Fibroblast of skin of right biceps (primary cell): ENCODE measurements at places on chromosomes 6 and 20.

DNA sequence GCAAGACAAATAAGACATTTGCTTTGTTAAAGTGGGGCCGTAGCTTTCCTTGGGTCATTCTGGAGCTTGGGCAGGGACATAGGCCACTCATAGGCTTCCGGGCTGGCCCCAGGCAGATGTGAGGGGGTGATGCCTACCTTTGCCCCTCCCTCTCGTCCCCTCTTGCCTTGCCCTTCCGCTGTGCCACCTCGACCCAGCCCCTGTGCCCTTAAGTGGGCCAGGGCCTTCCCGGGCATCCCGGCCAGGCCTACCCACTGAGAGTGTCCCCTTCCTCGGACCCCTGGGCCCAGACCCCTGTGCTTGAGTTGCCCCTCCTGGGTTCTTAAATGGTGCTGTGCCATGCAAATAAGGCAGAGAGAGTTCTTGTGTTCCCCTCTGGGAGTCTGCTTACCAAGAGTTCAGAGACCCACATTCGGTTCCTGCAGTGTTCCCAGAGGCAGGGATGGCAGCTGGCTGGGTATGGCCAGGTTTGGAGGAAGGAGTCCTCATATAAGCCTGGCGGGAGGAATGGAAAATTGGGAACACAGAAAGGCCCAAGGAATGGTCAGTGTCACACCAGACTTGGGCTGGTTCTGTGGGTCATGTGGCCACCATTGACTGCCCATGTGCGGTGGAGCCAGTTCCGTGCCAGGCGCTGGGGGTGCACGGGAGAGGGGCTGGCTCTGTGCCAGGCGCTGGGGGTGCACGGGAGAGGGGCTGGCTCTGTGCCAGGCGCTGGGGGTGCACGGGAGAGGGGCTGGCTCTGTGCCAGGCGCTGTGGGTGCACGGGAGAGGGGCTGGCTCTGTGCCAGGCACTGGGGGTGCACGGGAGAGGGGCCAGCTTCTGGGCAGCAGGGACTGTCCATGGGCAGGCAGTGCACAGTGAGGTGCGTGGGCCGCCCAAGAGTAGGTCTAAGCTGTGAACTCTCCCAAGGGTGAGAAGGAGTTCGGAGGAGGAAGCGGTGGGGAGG is 173.5 kb upstream of the SNX9 start:
- DNase-seq: no peak

DNA sequence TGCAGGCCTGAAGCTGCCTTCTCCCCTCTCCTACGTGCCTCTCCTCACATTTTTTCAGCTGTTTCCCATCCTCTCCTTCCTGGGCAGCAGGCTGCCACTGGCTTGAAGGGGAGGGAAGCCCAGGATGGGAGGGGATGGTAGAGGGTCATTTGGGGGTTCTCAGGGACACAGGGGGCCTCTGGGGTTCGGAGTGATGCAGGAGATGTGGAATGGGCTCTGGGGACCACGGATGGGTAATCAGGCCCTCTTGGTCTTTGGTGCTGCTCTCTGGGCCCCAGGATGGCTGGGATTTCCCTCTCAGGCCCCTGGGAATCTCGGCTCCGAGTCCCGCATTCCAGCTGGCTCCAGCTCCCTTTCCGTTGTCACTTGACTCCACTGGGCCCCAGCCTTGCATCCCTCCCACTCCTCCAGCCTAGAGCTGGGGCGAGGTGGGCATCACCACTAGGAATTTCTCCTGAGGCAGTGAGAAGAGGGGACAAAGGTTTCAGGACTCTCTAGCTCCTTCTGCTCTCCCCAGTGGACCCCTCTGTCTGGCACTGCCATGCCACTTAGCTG is 2.0 kb upstream of the DDR1 start:
- peak; percentile 30 for DNase-seq

- DNase-seq: peak; percentile 68
These were observed 223.4 kb upstream of the MCHR2 start for GRCh38 chr6:100217225-100218012.

- DNase-seq: no peak
These were observed 68.2 kb downstream of the PHACTR3 start for GRCh38 chr20:59672576-59672975.

GRCh38 chr6:129744880-129745237 is 34.9 kb upstream of the ARHGAP18 start:
- DNase-seq: no peak

- DNase-seq: no peak
These were observed 5.2 kb downstream of the BICRAL start for GRCh38 chr6:42787063-42787472.

GRCh38 chr6:150910561-150910960 is 45.1 kb downstream of the MTHFD1L start:
- no peak for DNase-seq

- no peak for DNase-seq
These were observed 49.8 kb downstream of the MYB start for GRCh38 chr6:135230711-135231468.

- no peak for DNase-seq
These were observed 235.2 kb downstream of the SIM1 start for GRCh38 chr6:100229512-100229911.

- DNase-seq: peak; percentile 73
These were observed 94.5 kb upstream of the FOXP4 start for GRCh38 chr6:41451515-41452163.

GRCh38 chr6:130778946-130779657 is 48.1 kb upstream of the SMLR1 start:
- DNase-seq: peak; percentile 87

- no peak for DNase-seq
These were observed 14.6 kb upstream of the CDK5RAP1 start for GRCh38 chr20:33415948-33416347.

DNA sequence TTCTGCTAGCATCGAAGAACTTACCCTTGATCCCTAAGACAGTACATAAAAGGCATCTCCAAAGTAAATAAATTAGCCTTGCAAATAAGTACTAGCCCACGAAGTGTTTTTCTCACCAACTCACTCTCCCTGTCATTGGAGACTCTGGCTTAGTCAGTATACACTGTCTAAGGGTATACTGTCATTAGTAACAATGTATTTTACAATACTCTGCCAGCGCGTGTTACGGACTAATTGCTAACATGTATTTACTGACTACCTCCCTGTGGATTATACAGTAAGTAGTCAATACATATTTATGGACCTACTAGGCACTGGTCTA is 72.1 kb downstream of the NFATC2 start:
- DNase-seq: no peak

- no peak for DNase-seq
These were observed 12.8 kb downstream of the MYLK4 start for GRCh38 chr6:2737885-2738284.

GRCh38 chr6:2194643-2195042 is 50.8 kb downstream of the GMDS start:
- DNase-seq: no peak

DNA sequence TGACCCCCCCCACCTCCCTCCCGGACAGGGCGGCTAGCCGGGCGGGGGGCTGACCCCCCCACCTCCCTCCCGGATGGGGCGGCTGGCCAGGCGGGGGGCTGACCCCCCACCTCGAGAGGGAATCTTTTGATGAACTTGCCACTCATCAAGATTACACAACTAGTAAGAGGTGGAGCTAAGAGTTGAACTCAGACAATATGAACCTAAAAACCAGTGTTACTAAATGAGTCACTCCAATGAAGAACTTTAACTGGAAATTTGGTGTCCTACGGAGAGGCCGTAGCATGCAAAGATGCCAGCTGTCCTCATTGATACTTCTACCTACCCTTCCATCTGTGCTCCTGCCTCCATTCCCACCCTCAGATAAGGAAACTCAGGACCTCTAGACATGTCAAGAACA is 42.8 kb downstream of the PFDN4 start:
- no peak for DNase-seq

- DNase-seq: peak; percentile 94
These were observed 1249.0 kb upstream of the CITED2 start for GRCh38 chr6:140623498-140623897.

GRCh38 chr6:143952060-143952778 is 55.8 kb downstream of the PLAGL1 start:
- DNase-seq: no peak

- DNase-seq: no peak
These were observed 6.6 kb upstream of the SLC16A10 start for GRCh38 chr6:111080698-111081097.

DNA sequence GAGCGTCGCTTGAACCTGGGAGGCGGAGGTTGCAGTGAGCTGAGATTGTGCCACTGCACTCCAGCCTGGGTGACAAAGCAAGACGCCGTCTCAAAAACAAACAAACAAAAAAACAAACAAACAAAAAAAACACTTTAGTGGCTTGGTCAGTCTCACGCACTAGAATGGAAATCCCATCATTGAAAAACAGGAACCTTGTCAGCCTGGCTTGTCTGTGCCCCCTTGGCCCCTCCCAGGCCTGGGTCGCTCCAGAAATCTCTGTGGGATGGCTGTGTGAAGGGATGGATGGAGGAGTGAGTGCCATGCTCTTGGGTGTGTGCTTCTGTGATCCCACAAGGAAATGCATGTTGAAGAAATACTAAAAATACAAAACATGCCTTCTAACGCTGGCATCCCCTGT is 20.9 kb upstream of the NAA20 start:
- no peak for DNase-seq

- peak; percentile 74 for DNase-seq
These were observed 620.1 kb downstream of the COL12A1 start for GRCh38 chr6:74585753-74586152.

- peak; percentile 6 for DNase-seq
These were observed 81.1 kb upstream of the SMIM8 start for GRCh38 chr6:87241304-87241703.

DNA sequence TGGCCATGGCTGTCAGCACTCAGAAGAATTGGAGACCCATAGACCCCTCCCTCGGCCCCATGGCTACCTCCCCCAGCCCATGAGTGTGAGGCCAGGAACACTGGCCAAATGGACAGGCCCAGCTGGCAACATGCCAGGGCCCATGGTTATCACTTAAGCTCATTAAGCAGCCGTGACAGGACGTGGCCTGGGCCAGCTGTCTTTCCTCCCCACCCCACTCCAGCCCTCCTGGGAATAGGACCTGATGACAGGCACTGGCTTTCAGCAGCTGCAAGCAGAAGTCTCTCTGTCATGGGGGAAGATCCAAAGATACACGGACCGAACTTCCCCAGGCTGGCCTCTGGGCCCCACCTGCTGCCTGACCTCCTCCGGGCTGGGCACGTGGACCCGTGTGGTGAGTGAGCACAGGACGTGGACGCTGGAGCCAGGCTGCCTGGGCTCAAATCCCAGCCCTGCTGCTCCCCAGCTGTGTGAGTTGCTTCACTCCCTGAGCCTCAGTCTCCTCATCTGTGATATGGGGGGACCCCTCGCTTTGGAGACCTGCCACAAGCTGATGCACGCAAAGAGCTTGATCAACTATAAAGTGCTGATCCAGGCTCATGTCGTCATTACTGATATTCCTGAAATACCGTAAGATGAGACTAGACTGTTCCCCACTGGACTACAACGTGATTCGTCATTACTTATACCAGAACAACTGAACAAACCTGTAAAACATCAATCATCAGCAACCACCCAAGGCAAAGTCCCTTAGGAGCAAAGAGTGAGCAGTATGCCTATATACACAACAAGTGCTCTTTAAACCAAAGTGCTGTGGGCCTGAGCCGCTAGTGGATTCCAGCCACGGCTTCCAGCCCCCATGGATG is 22.0 kb upstream of the VSTM2L start:
- no peak for DNase-seq

DNA sequence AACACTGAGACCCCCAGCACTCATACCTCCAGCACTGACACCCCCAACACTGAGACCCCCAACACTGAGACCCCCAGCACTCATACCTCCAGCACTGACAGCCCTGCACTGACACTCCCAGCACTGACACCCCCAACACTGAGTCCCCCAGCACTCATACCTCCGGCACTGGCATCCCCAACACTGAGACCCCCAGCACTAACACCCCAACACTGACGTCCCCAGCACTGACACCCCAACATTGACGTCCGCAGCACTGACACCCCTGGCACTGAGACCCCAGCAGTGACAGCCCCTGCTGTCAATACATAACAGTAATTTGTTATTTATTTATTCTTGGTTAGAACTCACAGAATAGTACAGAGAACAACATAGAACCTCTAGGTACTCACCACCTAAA is 58.0 kb downstream of the ERMARD start:
- DNase-seq: no peak

GRCh38 chr6:109009962-109010704 is 84.5 kb downstream of the SESN1 start:
- DNase-seq: no peak

DNA sequence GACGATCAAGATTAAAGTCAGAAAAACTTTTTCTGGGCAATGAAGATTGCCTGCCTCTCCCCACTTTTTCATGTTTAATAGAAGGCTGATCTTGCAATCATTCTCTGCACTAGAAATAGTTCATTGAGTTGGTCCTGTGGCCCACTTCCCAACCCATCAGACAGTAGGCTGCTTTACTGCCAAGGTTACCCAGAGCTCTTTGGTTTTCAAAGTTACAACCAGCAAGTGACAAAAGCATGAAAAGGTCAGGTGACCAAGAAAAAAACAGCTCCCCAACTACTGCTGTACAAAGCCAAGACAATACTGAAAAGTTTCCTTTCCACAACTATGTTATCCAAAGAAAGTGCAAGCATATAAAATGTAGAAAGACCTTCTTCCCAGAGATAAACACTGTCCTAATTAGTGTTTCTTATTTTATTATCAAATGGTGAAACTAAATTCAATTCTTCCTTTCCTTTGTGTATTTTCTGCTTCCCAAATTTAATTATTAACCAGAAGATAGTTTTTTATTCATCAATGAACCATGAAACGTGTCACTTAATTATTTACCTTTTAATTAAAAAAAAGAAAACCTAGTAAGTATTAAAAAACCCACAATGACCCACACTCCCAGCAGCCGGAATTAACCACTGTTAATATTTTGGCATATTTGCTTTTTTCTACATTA is 16.6 kb downstream of the DNAAF9 start:
- DNase-seq: no peak

- no peak for DNase-seq
These were observed 98.5 kb downstream of the VEGFA start for GRCh38 chr6:43868467-43868866.

- DNase-seq: peak; percentile 69
These were observed 542.0 kb upstream of the MARCKS start for GRCh38 chr6:113315165-113315564.

DNA sequence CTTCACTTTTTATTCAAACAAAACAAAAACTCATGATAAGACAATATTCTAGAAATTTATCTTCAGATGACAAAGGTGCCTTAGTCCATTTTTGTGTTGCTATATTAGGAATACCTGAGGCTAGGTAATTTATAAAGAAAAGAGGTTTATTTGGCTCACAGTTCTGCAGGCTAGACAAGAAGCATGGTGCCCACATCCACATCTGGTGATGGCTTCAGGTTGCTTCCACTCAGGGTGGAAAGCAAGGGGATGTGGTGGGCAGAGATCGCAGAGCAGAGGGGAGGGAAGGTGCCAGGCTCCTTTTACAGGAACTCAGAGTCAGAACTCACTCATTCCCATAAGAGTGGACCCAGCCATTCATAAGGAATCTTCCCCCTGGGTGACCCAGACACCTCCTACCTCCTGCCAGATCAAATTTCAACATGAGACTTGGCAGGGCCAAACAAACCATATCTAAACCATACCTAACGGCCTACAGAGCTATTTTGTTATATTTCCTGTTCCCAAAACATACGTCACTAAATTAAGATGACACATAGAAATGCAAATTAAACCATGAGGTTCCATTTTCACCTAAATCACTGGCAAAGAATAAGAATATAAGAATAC is 26.4 kb downstream of the ABHD12 start:
- peak; percentile 21 for DNase-seq

GRCh38 chr6:36358226-36358915 is 21.7 kb upstream of the BNIP5 start:
- DNase-seq: peak; percentile 39

- DNase-seq: peak; percentile 73
These were observed at the start of gene LAMA2 for GRCh38 chr6:128882991-128883611. LAMA2 (plus strand) TSS chr6:128883138; CDS start chr6:128883246, 108 bp downstream.
